Ascending aorta (tissue), 2 donors: ENCODE measurements at places on chromosomes 16 and 17.

- DNase-seq: no peak
These were observed 114.7 kb downstream of the ENGASE start for GRCh38 chr17:79189305-79189704.

- no peak for DNase-seq
These were observed 5.2 kb downstream of the RPH3AL start for GRCh38 chr17:347309-347899.

- no peak for DNase-seq
These were observed 64.3 kb downstream of the CNGB1 start for GRCh38 chr16:57906382-57907316.

GRCh38 chr17:51672065-51672464, 411.7 kb downstream of the UTP18 start:
- no peak for DNase-seq

GRCh38 chr16:23105309-23105708, 43.9 kb downstream of the USP31 start:
- DNase-seq: no peak

GRCh38 chr16:3157229-3158025, 22.6 kb downstream of the ZNF213 start:
- peak; percentile 83 for DNase-seq

GRCh38 chr16:81497690-81498089, 53.1 kb downstream of the CMIP start:
- no peak for DNase-seq

DNA sequence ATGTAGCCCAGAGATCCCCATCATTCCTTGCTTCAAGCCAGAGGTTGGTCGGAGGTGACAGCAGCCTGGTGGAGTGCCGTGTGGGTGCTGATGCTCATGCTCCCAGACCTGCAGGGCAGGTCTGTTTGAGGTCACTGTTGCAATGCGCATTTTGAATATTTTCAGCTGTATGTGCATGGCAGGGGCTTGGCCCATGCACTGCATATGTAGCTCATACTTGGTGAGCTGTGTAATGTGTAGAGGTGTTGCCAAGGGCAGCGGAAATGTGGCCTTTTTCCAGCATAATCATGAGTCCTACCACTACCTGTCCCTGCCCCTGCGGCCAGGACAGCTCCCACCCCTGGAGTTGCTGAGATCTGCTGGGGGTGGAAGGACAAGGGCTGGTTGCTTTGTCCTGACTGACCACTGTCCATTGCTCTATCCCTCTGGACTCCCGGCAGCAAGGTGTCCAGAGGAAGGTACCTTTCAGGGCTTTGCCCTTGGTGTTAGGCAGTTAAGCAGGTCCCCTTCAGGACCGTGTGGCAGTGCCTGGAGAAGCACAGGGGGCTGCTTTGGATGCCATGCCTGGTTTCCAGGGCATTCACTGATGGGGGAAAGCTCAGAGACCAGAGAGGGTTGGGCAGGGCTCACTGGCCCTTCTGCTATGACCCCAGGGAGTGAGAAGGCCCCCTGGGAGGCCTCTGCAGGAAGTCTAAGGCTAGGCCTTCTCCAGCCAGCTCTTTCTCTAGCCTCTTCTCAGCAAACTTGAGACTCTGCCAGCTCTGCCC, 215.2 kb downstream of the NTN1 start:
- peak; percentile 88 for DNase-seq

DNA sequence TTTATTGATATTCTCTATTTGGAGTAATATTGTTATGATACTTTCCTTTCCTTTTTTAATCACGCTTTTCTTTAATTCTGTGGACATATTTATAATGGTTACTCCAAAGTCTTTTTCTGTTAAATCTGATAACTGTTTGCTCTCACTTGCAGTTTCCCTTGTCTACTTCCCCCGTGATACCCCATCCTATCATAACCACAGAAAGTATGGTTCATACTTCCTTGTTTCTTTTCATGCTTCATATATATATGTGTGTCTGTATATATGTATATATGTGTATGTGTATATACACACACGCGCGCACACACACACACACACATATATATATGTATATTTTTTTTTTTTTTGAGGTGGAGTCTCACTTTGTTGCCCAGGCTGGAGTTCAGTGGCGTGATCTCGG, 23.5 kb downstream of the SPECC1 start:
- no peak for DNase-seq

DNA sequence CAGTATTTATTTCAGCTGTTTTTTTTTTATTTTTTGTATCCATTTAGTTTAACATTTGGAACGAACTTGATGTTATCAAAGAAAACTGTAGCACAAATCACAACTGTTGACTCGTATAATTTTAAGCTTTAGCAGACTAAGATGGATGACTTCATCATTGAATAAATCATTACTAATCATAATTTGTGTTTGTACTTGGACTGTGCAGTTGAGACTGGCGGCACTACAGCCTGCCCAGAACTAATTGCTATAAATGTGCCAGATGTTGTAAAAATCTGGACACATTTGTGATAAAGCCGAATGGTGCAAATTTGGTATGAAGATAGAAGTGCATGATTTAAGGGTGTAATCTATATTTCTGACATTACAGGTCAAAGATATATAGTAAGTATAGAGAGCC, 897.7 kb upstream of the CDH8 start:
- DNase-seq: no peak

GRCh38 chr17:73090396-73091202, 1.9 kb downstream of the SLC39A11 start:
- DNase-seq: no peak

DNA sequence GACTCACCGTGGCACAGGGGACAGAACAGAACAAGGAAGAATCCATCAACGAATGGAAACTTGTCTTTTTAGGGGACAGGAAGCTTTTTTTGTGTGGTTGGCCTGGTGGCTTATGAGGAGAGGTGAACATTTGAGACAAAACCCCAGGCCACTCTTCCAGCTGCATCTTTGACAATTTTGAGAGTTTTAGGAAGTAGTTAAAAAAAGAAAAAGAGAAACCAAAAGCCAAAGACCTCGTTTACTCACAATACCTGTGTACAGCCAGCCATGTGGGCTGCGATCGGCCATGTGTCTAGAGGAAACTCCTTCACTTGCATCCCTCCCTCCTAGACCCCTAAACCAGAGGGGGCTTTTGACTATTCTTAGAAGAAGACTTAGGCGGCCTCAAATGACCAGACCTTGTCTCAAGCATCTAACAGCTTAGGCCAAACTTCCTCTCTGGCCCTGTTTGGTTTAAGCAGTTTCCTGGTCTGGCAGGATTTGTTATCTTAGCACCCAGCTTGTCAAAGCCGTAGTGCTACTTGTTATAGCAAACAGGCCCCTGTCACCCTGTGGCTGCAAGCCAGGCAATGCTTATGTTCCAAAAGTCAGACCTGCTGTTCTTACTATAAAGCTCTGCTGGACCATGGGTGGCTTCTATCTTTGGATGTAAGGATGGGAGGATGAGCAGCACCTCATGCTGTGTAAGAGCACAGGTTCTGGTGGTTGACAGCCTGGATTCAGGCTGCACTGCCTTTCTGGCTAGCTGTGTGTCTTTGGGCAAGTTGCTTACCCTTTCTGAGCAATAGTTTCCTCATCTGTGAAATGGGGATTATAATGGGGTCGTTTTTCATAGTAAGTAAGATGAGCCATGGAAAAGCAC, 17.7 kb downstream of the KSR1 start:
- no peak for DNase-seq

GRCh38 chr17:44363613-44364159, at the start of gene FAM171A2:
Gene FAM171A2, minus strand, starts transcription at chr17:44363853. Its CDS starts 139 bp downstream, at chr17:44363714.
- no peak for DNase-seq

DNA sequence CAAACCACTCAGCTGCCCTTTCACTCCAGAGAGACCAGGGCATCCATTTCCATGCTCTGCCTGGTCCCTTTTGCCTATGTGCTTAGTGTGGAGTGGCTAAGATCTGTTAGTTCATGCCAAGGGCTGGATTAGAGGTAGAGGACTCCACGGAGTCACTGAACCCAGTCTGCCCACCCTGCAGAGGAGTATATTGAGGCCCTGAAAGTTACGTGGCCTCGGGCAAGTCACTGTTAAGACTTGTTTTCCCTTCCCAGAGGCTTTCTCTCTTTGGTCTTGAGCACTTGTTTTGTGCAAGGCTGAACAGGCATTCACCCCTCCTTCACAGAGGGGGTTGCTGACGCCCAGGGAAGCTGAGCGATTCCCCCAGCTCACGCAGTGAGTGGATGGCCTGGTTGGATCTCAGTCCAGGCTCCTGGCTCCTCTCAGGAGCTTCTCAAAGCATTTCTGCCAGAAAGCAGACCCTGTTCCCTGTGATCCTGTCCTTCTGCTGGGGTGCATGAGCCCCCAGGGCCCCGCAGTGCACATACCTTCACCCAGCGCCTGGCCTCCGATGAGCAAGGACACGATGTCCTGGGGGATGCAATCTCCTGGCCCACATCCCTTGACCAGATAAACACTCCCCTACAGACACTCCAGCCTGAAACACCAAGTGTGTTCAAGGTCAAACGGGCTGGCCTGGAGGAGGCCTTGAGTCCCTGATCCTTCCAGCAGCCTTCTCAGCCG, 153.4 kb upstream of the GSE1 start:
- no peak for DNase-seq

DNA sequence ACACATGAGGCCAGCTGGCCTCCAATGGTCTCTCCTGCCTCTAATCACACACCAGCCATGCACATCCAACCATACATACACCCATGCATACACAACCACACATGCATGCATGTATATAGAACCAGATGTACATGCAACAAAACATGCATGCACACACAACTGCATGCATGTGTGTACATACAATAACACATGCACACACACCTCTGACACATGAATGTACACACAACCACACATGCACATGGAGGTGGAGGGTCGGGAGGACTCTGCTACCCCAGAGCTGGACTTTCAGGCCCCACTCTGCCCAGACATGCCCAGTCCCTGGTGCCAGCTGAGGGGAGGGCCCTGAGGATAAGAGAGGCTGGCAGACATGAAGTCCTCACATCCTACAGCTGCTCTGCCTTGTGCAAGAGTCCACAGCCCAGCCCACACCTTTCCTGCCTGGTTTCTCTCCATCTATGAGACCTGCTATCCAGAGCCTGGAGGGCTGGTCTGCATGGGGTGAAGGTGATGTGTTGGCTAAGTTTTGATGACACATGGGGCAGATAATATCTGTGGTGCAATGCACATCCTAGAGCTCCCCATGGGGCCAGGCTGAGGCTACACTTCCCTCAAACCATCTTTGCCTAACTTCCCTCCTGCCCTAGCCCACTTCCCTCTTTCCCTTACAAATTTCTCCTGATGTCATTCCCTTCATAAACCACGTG, 50.9 kb upstream of the SDK2 start:
- no peak for DNase-seq

DNA sequence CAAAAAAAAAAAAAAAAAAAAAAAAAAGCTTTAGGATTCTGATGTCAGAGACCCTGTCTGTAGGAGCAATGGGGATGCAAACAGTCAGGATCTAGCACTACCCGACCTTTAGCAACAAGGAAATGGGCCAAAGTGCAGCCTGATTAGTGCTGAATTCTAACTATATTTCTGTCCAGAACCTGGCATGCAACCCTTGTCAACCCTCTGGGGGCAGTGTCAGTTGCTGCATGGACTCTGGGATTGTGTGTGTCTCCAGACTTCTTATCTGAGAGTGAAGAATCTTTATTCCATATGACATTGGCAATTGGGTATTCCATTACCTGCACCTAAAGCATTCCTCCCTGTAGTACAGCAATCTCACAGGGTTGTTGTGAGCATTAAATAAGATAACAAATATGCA, 120.3 kb upstream of the CRHR1 start:
- DNase-seq: no peak

- DNase-seq: no peak
These were observed 140.3 kb downstream of the CCT6B start for GRCh38 chr17:34820922-34821321.

- DNase-seq: no peak
These were observed 158.6 kb upstream of the CDC42EP4 start for GRCh38 chr17:73470316-73470826.

GRCh38 chr17:29575511-29576213, 7.2 kb downstream of the TP53I13 start:
- DNase-seq: no peak

- DNase-seq: peak; percentile 88
These were observed 43.7 kb upstream of the TNRC6A start for GRCh38 chr16:24685539-24686432.

DNA sequence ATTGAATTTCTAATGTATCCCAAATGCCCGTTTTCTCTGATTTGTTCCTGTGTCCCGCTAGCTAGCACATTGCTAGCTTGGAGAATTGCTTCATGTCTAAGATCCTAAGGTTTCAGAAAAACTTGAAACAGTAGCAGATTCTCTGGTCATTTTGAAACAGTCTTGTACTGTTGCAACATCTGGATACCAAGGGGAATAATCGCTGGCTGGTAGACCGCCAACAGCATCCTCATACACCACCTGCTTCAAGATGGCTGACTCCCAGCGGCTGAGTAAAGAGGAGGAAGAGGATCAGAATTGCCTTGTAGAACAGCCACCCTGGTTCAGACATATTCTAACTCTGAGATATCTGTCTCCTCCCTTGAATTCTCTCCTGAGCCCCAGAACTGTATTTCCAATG, 226.7 kb upstream of the ELAC2 start:
- DNase-seq: no peak

- no peak for DNase-seq
These were observed 153.2 kb upstream of the CNTNAP4 start for GRCh38 chr16:76123966-76124365.

GRCh38 chr16:57532266-57532625, 4.1 kb downstream of the CCDC102A start:
- peak; percentile 54 for DNase-seq

DNA sequence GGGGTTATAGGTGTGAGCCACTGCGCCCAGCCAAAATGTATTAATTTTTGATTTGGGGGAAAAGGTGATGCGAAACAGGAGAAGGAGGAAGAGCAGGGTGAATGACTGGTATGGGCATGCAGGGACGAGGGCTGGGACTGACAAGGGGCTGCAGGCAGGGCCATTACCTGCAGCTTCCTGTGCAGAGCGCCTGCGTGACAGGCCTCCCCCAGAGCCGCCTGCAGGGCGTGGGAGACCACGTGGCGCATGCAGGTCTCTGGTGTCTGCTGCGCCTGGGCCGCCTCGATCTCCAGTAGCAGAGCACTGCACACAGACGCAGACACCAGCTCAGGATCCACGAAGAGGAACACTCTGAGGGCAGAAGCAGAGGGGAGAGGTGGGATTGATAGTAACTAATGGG, 32.4 kb downstream of the PIK3R6 start:
- DNase-seq: peak; percentile 37

DNA sequence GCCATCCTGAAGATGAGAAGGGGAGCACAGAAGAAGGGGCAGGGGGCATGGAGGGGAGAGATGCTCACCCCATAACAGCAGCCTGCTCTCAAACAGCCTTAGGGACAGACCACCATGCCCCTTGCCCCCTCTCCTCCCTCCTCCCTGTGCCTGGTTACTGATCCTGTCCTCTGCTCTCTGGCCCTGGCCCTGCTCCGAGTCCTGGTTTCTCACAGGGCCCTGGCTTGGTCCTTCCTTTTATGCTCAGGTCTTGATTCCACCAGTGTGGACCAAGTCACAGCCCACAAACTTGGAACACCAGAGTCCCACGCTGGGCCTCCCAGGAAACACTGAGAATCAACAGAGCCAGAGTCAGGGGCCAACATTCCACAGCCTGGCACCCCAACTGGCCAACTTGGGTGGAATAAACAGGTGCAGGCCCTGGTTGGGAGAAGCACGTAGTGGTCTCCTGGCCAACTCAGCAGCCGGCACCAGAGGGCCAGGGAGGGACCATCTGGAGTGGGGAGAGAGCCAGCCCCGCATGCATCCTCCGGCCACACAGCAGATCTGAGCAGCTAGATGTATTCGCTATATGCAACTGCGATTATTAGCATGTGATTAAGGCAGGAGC, 44.9 kb upstream of the CDC42EP4 start:
- no peak for DNase-seq
